HTR-8/SVneo (cell line): ENCODE measurements at places on chromosomes 2 and 18.

DNA sequence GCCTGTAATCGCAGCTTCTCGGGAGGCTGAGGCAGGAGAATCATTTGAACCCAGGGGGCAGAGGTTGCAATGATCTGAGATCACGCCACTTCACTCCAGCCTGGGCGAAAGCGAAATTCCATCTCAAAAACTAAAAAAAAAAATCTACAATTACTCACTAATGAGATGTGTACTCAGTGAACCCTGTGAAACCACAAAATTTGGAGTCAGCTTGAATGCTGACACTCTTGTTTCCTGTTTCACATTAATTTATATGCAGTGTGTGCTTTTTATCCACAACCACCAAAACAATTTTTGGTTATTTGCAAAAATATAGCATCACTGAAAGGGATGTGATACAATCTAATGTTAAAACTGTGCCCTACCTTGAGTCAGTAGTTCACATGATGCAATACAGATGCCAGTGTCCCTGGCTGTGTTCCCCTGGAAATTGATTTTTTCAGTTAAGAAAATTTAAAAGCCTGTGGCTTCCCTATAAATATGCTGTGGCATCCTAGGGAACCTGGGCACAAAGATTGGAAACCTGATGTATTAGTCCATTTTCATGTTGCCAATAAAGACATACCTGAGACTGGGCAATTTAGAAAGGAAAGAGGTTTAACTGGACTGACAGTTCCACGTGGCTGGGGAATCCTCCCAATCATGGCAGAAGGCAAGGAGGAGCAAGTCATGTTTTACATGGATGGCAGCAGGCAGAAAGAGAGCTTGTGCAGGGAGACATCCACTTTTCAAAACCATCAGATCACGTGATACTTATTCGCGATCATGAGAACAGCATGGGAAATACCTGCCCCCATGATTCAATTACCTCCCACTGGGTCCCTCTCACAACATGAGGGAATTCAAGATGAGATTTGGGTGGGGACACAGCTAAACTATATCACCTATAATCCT, 337.5 kb upstream of the NT5C1B start:
- no peak for DNase-seq

- no peak for DNase-seq
Observed at GRCh38 chr18:45801416-45802004, 24.0 kb upstream of the SIGLEC15 start.

DNA sequence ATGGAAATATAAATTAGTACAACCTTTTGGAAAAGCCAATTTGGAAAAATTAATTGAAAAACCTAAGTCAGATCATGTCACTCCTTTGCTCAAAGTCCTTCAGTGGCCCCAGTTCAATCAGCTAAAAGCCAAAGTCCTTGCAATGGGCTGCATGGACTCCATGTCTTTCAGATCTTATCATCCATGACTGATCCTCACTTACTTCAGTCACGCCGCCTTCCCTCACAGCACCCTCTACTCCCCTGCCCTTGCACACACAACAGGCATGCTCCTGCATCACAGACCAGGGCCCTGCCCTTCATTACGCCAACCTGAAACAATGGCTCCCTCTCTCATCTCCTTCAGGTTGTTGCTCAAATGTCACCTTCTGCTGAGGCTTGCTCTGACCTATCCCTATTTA, 15.6 kb downstream of the KANSL3 start:
- DNase-seq: no peak

- peak; percentile 81 for DNase-seq
Observed at GRCh38 chr2:28274911-28275685, 117.6 kb upstream of the FOSL2 start.

GRCh38 chr18:10094154-10094553, 180.3 kb downstream of the VAPA start:
- DNase-seq: no peak

- no peak for DNase-seq
Observed at GRCh38 chr18:5853253-5853652, 42.1 kb downstream of the TMEM200C start.

DNA sequence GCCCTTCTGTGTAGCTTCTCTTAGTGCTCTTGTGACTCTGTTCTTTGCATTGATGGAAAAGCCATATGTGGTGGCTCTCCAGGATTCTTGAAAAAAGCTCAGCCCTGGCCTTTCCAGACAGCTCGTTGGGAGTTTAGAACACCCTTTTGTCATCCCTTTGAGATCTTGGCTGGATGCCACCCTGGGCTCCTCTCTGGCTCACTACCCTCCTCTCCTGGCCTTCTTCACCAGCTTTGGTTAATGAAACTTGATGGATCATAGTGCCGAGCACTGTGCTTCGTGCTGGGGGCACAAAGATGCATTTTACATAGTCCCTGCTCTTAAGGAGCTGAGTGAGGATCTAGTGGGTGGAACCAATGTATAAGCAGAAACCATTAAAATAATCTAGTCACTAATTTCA, 15.6 kb upstream of the FHOD3 start:
- DNase-seq: no peak

DNA sequence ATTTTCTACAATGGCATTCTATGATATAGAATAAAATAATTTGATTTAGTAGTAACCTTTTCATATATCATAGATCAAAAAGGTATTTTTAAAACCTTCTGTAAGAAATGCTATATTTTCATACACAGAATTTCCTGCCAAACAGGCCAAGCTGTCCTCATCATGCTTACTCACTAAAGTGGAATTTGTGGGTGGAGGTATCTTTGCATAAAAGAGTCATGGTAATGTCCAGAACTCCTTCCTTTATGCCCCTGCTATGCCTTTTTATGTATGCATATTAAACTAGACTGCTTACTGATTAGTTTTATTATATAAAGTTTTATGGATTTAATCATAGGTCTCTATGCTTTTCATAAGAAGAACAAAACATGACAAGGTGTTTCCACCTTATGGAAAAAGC, 27.5 kb upstream of the MARCHF7 start:
- no peak for DNase-seq

DNA sequence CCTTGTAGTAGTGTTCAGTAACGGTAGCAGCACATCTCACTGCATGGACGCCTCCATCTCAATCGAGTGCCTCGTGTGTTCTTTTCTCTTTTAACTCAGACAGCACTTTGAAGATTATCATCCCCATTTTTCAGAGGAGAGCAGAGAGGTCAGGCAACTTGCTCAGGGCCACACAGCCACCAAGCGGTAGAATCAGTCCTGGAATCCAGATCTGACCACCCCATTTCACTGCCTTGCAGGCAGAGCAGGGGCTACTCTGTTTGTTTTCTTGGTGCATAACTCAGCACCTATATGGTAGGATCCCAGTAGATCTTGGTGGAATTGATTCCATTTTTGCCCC, 129.5 kb downstream of the SMAD7 start:
- no peak for DNase-seq

DNA sequence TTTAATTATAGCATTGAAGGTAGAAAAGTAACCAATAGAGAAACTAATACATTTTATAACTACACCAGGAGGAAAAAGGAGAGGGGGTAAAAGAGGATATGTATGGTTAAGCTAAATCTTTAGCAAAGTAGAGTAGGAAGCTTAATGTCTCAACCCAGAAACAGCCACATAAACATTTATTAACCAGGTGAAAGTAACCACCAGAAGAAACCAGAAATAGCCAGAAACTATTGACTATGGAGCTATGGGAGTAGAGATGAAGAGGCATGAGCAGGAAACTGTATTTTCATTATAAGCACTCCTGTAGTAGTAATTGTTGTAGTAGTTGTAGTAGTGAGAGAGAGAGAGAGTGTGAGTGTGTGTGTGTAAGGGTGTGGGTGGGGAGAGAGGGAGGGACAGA, 617.5 kb upstream of the CHAC2 start:
- DNase-seq: no peak

GRCh38 chr2:37323176-37323780, 1.4 kb downstream of the PRKD3 start:
- DNase-seq: no peak

- DNase-seq: no peak
Observed at GRCh38 chr18:48228301-48228715, 180.9 kb downstream of the ZBTB7C start.

GRCh38 chr2:23235292-23235691, 149.7 kb upstream of the KLHL29 start:
- DNase-seq: peak; percentile 55

DNA sequence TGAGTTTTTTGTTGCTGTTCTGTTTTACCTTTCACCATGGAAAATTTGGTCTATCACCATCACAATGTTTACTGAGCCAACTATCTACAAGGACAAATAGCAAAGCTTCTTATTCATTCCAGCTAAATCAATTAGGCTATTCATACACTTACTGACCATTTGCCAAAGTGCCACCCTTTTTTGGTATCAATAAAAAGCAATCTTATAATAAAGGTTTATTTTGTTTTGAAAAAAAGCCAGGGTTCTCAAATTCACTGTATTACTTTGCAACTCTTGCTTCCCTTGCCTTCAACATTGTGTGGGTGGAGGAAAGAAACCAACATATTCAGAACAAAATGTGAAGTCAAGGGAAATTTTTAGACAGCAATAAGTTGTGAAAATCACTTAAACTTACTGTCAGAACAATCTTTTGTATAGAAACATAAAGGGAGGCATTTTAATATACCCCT, 15.3 kb downstream of the PELI1 start:
- no peak for DNase-seq

DNA sequence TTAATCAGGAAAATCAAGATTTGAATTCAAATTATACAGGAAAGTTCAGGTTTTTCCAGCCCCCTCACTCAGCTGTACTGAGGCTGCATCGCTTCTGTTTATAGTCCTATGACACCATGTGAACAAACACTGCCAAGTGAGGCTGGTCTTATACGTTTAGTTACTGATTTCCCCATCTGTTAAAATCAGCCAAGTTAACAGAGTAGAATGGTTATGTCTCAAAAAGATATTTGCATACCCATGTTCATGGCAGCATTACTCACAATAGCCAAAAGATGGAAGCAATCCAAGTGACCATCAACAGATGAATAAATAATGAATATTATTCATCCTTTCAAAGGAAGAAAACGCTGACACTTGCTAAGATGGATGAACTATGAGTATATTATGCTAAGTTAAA, 43.8 kb downstream of the REEP1 start:
- no peak for DNase-seq

GRCh38 chr18:38886861-38887670, 1321.5 kb upstream of the CELF4 start:
- no peak for DNase-seq

GRCh38 chr18:33181016-33181415, 259.5 kb downstream of the CCDC178 start:
- no peak for DNase-seq
